ENCODE measurements at places on chromosomes 2 and 18.

DNA sequence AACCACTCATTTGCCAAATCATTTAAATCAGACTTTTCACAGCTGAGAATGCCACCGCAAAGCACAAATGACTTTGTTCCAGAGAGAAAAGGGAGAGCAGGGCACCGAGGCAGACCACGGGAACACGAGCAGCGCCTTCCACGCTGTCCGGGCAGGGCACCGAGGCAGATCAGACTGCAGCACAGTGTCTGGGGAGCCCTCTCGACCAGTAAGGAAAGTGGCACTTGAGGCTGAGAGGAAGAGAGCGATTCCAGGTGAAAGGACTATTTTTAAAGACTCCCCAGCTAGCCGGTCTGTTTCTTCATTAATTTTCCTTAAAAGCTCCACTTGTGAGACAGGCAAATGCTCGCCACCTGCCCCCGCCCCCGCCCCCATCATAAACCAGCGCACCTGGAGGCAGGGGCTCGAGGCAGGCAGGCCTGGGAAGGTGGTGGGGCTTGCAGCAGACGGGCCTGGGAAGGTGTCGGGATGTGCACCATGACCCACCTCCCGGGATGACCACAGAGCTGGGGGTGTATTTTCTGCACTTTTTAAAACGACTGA is 80.9 kb upstream of the CTDP1 start:
- no peak for DNase-seq

DNA sequence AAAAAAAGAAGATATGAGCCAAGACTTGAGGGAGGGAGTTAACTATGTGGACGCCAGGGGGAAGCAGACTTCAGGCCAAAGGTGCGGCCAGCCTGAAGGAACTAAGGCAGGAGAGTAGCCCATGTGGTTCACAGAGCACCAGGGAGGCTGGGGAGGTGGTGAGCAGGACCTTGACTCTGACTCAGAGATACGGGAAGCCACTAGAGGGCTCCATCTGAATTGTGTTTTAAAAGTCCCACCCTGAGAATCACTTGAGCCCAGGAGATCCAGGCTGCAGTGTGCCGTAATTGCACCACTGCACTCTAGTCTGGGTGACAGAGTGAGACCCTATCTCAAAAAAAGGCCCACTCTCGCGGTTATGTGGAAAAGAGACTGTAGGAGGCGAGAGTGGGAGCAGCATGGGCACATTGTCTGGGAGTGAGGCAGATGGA is 12.3 kb downstream of the CEP192 start:
- no peak for DNase-seq

DNA sequence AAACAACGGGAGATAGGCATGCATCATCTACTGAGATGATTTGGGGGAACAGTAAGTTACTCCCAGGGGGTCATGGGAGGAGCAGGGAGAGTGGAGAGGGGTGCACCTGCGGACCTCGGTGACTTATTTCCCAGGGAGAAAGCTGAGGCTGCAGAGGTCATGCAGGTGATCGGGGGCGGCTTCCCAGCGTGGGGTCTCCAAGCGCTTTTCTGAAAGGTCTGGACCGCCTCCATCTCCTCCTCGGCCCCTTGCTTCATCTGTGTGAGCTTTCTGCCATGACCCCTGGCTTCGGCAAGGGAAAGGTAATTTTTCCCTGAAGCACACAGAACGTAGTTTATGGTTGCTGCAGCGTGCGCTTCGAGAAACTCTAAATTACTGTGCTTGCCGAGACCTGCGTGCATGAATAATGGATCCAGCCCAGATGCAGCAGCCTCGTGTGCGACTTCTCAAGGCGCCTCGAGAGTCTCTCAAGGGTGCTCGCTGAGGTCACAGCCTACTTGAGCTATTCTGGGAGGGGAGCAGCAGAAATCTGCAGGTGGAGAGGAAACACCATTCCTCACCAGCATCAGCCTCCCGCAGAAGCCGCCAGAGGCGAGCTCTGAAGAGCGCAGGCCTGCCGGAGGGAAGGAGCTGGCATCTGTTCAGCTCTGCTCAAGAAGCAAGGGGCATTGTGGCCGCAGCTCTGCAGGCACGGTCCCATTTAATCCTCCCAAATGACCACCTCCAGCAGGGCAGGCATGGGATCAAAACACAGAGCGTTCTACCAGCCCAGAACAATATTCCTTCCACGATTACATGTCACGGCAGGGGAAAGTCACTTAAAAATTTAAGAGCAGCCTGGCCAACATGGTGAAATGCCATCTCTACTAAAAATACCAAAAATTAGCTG is 308.4 kb upstream of the MYT1L start:
- no peak for DNase-seq

DNA sequence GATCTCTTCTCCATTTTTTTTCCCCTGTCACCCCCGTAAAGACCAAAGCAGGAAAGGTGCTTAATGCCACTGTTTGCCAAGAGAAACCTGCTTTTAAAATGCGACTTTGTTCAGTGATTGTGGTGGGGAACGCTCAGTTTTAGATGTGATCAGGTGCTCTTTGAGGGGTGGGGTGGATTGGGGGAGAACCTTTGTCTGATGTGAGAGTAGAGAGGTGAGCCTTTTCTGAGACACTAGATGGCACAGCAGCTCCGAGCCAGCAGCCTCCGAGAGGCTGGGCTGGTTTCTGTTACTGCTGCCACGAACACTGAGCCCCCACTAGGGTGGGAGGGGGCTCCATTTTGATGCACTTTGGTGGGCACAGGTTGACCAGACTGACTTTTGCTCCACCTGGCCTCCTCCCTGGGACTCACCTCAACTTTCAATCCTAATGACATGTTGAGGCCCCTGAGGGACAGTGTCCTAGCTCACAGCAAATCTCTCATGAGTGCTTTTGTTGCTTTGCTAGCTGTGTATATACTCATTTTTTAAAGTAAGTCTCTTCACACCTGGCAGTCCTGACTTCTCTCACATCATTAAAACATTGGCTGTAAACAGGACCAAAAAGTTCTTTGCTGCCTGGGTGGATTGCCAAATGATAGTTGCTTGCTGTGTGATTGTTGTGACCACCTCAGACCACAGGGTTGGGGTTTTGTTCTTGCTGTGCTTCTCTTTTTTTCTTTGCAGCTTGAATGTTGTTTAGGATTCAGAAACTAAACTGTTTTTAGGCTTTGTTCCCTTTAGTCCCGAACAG is 98.2 kb upstream of the MAP3K20 start:
- DNase-seq: no peak

- no peak for DNase-seq
Measured at GRCh38 chr2:207734636-207735512, 23.4 kb downstream of the CCNYL1 start.

DNA sequence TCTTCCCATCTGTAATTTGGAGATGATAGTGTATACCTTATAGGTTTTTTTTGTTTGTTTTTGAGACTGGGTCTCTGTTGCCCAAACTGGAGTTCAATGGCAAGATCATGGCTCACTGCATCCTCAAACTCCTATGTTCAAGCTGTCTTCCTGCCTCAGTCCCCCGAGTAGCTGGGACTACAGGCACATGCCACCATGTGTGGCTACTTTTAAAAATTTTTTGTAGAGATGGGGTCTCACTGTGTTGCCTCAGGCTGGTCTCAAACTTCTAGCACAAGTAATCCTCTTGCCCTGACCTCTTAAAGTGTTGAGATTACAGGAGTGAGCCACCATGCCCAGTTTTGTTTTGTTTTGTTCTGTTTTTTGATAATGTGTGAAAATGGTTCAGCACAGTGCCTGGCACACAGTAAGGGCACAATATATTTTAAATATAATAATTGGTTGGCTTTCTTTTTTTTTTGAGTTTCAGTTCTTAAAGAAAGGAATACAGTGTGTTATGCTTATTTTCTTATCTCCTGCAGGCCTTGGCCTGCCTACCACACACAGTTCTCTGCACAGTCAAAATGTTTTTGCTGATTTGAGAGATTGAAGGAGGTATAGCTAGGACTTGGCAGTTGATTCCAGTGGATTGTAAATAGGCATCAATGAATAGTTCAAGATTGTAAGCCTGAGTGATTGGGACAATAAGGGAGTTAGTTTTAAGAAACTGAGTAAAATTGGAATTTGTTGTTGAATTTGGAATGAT is 6.1 kb downstream of the ACTR3 start:
- no peak for DNase-seq

- DNase-seq: no peak
Measured at GRCh38 chr2:226306969-226307368, 492.7 kb downstream of the IRS1 start.

DNA sequence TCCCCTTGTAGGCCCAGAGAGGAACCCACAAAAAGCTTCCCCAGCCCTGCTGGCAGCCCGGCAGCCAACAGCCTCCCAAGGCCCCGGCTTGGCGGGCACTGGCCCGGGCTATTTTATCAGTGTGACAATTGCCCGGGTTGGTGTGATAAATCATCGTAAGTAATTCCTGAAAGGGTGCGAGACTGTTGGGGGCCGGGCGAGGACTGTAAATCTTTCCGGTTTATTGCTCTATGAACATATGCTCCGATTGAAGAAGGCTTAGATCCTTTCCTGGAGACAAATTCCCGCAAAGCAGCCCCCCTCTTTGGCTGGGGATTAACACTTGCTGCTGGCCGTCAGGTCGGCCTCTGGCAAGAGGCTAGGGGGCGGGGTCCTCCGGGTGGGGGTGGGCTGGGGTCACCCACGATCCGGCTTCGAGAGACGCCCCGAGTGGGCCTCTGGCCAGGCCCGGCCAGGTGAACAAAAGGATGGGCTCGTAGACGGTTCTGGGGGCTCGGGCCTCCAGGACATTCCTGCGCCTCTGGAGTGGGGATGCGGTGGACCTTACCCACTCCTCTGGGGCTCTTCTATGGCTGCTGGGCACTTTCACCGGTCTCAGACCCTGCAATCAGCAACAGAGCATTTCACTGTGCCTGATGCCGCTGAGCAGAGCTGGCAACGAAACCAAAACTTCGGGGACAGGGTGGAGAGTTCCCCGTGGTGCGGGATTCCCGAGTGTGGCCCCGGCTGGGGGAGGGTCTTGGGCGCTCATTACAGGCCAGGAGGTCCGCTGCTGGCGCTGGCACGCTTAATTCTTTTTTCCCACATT is 2.0 kb downstream of the HOXD3 start:
- DNase-seq: no peak

DNA sequence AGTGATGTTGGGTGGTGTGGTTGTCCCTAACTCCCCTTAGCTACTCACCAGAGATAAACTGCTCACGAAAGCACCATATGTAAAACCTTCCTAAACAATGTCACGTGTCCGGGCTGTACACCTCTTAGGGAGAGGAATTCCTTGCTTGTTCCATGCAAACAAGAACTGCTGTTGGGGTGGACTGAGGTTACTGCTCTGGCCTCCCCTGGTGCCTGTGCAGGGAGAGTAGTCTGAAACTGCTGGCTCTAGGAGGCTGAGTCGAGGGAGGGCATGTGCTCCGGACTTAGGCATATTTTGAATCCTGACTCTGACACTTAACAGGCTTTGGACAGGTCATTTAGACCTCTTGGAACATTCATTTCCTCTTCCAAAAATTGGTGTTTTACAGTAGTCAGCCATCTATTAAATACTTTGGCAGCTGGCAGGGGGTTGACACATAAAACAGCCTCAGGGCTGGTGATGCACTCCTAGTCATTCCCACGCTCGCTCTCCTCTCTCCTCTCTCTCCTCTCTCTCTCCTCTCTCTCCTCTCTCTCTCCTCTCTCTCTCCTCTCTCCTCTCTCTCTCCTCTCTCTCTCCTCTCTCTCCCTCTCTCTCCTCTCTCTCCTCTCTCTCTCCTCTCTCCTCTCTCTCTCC is 10.6 kb downstream of the THNSL2 start:
- no peak for DNase-seq

DNA sequence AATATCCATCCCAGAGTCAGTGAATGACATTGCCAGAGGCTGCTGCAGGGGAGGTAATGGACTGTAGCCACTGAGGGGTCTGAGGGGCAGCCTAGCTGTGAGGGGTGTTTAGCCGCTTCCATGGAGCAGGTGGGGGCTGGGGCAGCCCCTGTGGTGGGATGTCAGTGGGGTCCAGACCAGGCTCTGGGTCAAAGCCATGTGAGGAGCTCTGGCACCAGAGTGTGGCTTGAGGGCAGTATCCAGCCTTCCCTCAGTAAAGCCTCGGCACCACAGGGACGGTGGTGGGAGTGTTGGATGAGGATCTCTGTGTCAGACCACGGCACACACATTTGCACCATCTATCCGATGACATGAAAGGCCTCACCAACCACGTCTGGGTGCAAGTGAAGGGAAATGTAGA is 85.0 kb downstream of the INHBB start:
- no peak for DNase-seq

GRCh38 chr2:104412384-104412783 is 441.5 kb upstream of the POU3F3 start:
- no peak for DNase-seq

DNA sequence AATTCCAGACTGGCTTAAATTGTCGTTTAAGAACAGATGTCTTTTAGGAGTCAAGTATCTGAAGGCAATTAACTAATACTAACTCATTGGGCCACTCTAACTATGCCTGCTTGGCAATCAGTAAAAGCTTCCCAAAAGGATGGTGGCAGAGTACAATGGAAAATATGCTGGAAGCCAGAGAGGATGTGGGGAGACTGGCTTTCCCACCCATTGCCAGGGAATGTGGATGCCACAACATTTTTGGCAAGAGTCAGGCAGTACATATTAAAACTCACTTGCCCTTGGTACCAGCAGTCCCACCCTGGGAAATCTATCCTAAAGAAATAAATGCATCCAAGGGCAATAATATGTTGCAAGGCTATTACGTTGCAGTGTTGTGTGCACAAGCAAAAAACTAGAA is 74.0 kb upstream of the FZD7 start:
- DNase-seq: no peak

DNA sequence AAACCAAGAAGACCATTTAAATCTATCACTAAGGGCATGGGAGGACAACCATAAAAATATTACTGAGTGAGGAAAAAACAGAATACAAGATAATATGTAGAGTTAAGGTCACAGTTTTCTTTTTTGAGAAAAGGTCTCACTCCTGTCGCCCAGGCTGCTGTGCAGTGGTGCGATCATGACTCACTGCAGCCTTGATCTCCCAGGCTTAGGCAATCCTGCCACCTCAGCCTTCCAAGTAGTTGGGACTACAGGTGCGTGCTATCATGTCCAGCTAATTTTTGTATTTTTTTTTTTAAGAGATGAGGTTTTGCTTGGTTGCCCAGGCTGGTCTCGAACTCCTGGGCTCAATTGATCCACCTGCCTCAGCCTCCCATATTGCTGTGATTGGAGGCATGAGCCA is 24.0 kb downstream of the POLR1A start:
- DNase-seq: no peak

DNA sequence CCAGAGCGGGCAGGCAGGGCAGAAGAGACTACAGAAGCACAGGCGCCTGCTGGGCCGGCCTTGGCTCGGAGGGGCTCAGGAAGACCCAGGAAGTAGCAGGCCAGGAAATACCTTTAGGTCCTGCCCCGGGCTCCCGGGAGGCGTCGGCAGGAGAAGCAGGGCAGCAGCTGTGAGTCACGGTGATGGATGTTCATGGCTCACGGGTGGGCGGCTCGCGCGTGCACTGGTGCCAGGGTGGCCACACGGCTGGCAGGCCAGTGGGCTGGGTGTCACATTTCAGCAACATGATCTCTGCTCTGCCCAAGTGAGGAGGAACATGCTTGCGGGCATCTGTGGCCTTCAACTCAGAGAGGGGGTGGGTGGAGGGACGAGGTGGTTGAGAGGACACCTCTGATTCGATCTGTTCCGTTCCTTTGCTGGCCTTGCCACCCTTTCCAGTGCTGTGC is 139.3 kb downstream of the KLHL29 start:
- DNase-seq: no peak

- DNase-seq: no peak
Measured at GRCh38 chr2:85772841-85773491, 19.2 kb downstream of the ATOH8 start.

GRCh38 chr18:44258576-44258975 is 422.1 kb upstream of the SETBP1 start:
- DNase-seq: no peak
